ENCODE measurements at places on chromosomes 7 and 10. TPM values are rescaled to one million over a fixed set of nuclear protein-coding genes. Genes with fewer than 3 reads are reported as not detected.

- DNase-seq = no peak
Measured at GRCh38 chr10:129329385-129330055, 137.5 kb upstream of the MGMT start.

DNA sequence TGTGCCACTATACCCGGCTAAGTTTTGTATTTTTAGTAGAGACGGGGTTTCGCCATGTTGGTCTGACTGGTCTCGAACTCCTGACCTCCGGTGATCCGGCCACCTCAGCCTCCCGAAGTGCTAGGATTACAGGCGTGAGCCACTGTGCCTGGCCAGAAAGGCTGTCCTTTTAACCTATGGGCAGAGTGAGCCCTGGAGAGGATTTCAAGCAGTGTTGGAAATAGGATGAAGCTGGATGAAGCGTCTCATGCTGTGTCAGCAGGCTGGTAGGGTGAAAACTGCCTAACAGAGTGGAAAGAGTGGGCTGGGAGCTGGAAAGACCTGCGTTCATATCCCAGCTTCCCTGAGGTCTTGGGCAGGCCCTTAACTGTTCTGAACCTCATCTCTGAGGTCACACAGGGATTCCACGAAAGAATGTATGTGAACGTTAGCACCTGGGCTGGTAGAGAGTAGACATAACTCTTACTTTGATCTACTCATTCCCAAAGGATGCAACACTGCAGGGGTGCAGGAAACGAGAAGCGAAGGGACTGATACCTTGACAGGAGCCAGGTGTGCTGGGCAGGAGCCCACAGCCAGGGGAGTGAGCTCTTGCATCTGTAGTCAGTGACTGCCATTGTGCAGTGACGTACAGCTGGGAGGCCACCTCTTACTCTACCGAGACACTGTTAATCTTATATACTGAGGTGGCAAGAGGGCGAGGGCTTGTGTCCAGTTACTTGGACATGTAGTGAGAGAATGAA lies 34.1 kb downstream of the WBP1L start:
- DNase-seq = no peak

DNA sequence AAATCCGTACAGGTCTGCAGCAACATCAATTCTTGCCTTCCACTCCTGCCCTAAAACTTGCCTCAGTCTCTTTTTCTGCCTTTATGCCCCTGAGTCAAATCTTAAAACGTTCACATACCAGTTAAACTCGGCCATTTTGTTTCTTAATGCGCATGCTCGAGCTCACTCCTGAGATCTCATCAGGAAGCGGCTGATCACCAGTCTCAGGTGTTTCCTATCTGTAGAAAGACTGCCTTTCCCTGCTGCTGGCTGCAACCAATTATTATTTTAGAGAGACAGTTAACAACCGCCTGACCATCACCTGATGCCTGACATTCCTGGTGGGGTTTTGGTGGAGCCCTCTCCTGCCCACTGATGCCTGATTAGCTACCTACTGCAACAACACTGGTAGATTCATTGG lies 70.2 kb upstream of the TMEM140 start:
- DNase-seq = no peak

GRCh38 chr7:80098795-80099194 lies 35.8 kb upstream of the GNAI1 start:
- DNase-seq = no peak

DNA sequence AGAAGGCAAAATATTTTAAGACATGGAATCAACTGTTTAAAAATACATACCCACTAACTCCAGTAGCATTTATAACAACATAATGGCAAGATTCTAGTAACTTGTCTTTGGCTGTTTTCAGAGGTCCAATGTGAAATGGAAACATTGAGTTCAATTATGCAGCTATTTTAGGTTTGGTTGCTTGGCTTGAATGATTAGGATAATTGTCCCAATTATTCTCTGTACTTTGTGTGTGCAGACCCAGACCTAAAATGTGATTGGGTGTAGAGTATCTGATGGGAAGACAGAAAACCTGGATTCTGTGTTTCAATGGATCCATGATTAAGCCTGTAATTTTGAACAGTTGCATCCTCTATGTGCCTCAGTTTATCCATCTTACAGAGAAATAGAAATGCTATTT lies 392.7 kb upstream of the NFE2L3 start:
- DNase-seq = no peak

DNA sequence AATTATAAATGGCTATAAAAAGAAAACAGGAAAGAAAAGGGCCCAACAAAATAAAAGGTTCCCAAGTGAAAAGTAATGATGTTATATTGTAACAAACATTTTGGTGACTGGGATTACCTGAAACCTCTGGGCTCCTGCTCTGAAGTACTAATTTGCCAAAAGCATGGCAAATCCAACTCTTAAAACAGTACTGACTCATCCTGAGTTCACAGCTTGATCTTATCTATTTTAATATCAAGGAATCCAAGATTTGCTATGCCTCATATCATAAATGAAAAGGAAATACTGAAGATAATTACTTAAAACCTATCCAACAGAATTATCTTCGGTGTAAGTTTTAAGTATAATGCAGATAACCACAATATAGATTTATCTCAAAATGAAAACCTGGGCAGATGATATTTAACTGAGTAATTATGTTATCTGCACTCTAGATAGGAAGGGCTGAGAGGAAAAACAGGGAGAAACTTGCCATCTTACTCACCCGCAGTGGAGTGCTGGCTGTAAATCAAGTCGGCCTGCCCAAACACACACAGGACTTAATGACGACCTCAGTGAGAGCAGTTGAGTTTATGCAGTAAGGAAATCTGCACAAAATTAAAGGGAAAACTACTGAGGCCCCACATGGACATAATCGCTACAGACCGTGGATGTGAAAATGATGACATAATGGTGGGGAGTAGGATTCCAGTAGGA lies 48.4 kb downstream of the MPP7 start:
- DNase-seq = no peak

GRCh38 chr7:102836191-102836919 lies 76.4 kb upstream of the LRRC17 start:
- DNase-seq = no peak

DNA sequence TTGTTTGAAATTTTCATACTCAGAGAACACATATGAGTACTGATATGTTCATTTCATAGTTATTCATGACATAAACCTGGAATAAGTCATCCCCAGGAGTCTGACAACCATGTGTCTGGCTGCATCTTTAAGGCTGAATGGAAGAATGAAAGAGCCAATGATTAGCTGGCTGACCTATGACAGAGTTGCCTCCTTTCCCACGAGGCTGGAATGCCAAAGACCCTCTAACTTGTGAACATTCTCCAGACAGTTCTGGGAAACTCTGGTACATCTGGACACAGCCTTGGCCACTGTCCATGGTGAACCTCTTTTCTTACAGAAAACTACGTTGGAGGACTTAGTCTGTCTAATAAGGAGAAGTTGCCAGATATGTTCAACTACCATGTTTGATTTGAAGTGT lies 380.8 kb upstream of the MKI67 start:
- DNase-seq = peak; percentile 2

- DNase-seq = no peak
Measured at GRCh38 chr7:80876894-80877414, 41.9 kb downstream of the SEMA3C start.

DNA sequence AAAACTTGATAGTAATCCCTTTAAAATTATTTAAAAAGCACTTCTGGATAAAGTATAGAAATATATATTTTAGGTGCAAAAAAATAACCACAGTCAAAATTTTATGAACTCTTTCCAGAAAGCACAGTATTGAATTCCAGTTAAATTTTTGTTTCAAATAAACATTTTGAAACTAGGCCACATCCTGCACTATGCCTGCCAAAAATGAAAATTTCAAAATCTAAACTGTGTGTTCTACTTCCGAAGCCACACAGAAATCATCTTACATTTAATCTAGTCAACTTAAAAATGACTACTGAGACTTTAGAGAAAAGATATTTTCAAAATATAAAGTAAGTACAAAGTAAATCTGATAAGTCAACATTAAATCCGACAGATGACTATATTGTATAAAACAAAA lies 50.0 kb downstream of the MAGI2 start:
- no peak for DNase-seq

GRCh38 chr7:159121068-159121467 lies 23.6 kb downstream of the VIPR2 start:
- peak; percentile 37 for DNase-seq

DNA sequence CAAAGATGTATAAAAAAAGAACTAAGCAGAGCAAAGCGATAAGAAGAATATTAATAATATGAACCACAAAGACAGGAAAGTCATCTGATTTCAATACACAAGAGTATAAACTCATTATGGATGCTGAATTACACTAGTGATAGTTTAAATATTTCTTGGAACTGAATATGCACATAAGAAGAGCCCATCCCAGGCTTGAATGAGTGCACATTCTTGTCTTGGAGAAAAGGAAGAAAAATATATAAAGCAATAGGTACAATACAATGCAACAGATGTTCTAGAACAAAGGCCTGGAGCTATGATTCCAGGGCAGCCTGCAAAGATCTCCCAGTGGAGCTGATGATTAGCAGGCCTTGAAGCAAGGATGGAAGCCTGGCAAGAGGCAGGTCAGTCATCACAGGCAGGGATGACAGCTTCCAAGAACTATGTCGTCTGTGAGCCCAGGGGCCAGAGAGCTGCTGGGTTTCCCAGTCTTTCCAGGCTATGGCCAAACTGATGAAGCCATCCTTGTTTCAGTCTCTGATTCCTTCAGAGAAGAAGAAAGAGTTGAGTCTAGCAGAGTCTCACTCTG lies 277.6 kb downstream of the KCNMA1 start:
- DNase-seq = no peak

PTTG1IP2 gene
- not detected for total RNA-seq

SAP25 gene
- 2.3 TPM for total RNA-seq

POLR2J2 gene
- 7.1 TPM for total RNA-seq
